ENCODE measurements at places on chromosomes 2 and 18.

DNA sequence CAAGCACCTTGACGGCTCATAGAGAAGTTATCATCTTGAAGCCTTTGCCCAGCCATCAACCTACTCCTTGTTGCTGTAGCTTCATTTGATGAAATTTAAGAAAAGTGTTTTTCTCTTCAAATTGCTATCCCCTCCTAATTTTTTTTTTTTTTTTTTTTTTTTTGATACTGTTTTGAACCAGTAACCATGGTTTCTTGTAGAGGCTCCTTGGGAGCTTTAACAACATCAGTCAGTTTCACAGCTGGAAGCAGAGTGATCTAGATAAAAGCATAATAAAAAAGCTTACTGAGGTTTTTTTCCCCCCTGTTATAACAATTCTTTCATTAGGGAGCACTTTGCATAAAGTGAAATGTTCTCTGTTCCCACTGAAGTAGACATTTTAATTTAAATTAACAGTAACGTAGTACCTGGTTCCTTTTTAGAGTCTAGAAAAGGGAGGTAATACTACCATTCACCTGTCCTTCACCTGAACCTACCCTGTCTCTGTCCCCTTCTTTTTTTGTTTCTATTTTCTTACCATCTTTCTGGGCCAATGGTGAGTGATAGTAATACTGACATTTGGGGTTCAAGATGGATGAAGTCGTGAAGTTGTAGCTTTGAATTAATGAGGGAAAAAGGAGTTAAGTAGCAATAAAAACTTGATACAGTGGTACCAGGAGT, 101.5 kb downstream of the NCOA1 start:
- DNase-seq = no peak

- peak; percentile 15 for DNase-seq
Observed at GRCh38 chr2:232230560-232230959, 148.0 kb upstream of the ALPP start.

- peak; percentile 60 for DNase-seq
Observed at GRCh38 chr2:56102866-56103265, 80.9 kb upstream of the CCDC85A start.

DNA sequence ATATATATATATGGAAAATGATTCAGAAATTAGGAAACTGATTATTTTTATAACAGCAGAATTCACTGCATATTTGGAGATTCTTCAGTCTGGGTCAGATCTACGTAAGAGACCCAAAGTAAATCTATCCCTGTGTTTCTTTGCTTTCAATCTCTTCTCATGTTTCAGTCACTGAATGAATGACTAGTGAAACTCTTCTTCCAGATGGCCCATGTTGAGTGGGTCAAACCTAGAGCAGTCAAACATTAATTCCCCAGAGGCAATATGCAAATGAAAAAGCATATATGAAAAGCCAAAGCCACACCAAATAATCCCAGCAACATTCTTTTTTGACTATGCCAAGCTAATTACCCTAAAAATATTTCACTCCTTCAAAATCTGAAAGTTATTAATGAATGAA, 317.3 kb downstream of the RBM43 start:
- DNase-seq = no peak

GRCh38 chr2:59322870-59323269, 1081.7 kb upstream of the FANCL start:
- DNase-seq = no peak

DNA sequence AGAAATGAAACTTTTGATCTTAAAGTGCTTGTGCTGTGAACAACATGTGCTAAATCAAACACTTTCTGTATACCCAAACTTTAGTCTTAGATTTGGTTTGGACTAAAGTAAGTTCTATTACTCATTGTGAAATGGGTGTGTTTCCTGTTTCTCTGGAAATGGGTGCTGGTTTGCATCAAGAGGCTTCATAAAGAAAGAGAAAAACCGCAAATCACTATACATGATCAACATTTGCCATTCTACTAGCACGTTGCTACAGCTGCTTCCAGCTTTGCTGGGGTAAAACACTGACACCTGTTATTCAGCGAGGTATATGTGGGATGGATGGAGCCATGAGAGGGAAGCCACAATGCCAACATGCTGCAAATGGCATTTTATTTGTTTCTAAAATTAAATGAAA, 547.0 kb upstream of the ACVR2A start:
- DNase-seq = no peak

- DNase-seq = peak; percentile 97
Observed at GRCh38 chr2:195656859-195657633, at the start of gene SLC39A10. TSS of gene SLC39A10 (plus strand) at chr2:195657226. CDS start at chr2:195680043, 22,817 bp downstream.

GRCh38 chr2:69660637-69661036, 17.1 kb upstream of the AAK1 start:
- no peak for DNase-seq

DNA sequence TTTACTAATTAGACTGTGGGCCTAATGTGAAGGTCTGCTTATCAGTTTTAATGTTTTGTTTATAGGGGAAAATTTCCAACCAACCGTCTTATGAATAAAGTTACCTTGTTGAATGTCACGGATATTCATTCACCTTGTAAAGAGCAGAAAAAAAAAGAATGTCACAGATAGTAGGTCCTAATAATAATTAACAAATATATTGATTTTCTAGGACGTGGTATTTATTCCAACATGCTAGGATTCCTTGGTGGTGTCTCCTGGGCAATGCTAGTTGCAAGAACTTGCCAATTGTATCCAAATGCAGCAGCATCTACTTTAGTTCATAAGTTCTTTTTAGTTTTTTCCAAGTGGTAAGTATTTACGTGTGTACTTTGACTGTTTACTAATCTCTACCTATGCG, 23.4 kb downstream of the PAPOLG start:
- DNase-seq = no peak

DNA sequence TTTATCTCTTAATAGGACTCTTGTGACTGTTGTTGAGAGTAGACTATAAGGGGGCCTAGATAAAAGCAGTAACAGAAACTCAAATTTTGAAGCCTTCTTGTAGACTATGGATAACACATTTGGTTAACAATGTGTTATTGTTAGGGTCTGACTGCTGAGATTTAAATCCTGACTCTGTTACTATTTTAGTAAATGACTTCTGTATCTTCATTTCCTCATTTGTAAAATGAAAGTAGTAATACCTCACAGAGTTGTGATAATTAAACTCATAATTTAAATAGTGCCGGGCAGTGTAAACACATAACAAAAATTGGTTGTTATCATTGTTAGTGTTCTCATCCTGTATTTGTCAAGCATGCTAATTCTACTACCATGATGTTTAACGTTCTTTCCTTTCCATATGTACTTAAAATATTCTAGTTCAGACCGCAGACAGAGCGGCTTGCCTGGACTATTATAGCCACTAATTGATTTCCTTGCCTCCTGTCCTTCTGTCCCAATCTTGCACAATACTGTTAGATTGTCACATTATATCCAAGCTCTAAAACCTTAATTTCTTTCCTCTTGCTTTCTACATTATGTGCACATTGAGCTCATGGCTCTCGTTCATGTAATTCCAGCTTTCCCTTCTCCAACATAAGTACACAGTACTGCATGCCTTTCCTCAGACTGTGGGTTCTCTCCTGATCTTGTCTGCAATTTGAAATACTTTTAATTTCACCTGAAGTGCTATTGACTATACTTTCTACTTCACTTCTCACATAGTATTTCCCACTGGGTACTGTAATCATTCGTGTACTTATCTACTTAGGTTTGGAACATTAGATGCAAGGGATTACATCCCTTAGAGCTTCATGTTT, 48.4 kb downstream of the RBBP8 start:
- no peak for DNase-seq

DNA sequence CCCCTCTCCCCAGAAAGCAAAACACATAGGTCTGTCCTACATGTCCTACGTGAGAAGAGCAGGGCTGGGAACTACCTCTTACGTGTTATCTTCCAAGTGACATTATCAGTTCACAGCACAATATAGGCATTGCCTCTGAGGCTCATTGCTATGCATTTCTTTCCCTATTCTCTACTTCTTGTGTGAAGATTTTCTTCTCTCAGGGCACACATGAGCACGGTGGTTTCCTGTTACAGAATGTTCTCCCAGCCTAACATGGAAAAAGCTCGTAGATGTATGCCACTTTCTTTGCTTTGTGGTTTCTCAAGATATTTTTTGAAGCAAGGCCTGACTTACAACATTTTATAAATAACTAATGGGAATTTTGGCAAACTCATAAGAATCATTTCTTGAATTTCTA, 19.4 kb upstream of the DSC3 start:
- DNase-seq = no peak

DNA sequence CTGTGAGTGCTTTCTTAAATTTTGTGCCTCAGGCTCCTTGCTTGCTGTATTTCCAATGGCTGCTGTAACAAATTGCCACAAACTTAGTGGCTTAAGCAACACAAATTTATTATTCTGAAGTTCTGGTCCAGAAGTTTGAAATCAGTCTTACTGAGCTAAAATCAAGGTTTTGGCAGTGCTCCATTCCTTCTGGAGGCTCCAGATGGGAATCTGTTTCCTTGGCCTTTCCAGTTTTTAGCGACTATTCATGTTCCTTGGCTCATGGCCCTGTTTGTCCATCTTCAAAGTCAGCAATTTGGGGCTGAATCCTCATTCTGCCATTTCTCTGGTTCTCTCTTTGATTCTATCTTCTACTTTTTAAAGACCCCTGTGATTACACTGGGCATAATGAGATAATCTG, 31.8 kb downstream of the STRADB start:
- DNase-seq = no peak

DNA sequence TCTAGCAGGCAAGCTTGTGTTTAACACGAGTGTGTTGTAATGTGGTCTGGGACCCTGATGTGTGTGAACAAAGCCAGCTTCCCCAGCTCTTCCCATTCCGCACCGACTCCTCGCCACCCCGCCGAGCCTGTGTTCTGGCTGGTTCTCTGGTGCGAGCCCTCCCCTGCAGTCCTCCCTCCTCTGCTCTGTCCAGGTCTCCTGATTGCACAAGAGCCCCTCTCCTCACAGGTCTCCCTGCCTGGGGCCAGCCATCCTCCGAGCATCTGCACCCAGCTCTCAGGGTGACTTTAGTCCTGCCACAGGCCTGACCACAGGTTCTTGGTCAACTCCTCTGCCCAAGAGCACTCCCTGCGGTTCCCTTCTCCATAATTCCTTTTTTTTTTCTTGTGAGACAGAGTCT, 13.2 kb downstream of the SLC66A3 start:
- no peak for DNase-seq

- no peak for DNase-seq
Observed at GRCh38 chr2:43119303-43119702, 107.1 kb downstream of the ZFP36L2 start.

DNA sequence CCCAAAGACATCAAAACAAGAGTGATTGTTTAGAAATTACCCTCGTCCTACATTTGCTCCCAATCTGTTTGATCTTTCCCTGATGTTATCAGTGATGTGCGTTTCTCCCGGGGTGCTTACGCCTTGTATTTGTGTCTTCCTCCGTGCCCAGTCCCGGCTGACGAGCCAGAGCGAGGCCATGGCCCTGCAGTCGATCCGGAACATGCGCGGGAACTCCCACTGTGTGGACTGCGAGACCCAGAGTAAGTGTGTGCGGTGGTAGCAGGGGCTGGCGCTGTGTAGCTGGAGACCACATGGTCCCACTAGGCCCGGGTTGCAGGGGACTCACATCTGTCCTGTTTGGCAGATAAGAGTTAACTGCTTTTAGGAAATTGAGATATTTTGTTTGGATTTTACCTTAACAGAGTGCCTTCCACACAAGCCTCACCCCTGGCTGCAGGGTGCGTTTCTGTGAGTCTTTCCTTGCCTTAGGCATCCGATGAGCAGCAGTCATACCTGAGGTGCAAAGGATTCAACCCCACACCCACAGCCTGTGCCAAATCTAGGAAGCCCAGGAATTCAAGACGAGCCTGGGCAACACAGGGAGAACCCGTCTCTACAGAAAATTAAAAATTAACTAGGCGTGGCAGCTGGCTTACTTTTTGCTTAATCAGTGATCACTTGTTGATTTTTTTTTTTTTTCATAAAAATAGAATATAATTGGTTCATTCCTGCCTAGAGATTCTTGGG, 127.4 kb downstream of the GBX2 start:
- no peak for DNase-seq

GRCh38 chr2:233081731-233082221, 21.6 kb downstream of the INPP5D start:
- no peak for DNase-seq

DNA sequence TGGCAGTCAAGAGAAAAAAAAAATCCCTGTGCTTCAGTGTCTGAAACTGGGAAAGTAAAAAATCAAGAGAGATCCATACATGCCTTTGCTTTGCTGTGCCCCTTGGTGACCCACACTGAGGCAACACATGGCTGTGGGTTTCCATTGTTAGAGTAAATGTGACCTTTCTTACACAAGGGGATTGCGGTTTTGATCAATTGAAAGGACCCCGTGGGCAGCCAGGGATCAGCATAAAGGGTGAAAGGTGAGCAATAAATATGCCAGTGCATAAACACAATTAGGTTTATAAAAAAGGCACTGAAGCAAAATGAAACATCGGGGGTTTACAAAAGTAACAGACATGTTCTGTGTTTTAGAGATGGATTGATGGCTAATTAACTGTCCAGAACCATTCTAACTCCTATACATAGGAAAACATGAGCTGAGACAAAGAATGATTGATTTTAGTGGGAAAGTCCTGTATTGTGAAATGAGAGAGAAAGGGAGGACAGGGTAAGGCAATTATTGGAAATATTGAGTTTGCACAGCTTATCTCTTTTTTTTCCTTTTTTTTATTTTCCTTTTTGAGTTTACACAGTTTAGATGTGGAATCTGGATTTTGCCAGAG, 40.7 kb upstream of the BBS5 start:
- no peak for DNase-seq

- no peak for DNase-seq
Observed at GRCh38 chr2:223155956-223156355, 104.0 kb downstream of the KCNE4 start.

DNA sequence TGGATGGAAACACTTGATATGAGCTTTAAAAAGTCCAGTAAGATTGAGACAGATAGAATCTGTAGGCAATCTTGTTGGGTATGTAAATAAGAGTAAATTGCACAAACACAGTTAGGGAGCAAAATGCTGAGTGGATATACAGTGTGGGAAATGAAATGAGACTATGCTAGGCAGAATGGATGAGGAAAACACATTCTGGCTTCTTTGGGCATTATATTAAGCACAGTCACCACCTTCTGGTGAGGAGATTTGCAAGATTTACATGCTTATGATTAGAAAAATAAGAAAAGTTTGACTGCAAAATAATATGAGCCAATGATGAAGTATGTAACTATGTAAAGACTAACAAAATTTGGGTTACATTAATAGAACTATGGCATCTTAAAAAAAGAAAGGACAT, 2165.0 kb upstream of the CELF4 start:
- no peak for DNase-seq

GRCh38 chr2:161430386-161430785, 14.3 kb downstream of the TBR1 start:
- no peak for DNase-seq

- no peak for DNase-seq
Observed at GRCh38 chr18:77634494-77634893, 384.8 kb downstream of the GALR1 start.

DNA sequence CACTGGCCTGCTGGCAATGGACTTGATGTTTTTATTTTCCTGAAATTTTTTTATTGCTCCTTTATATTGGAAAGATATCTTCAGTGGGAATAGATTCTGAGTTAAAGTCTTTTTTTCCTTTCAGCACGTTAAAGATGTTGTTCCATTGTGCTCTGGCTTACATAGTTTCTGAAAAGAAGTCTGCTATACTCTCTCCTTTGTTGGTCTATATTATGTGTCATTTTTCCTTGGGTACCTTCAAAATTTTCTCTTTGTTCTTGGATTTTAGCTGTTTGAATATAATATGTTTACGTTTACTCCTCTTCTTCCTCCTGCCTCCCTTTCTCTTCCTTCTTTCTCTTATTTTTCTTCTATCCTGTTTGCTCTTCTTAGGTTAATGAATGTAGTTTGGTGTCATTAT, 105.5 kb downstream of the CAPN13 start:
- DNase-seq = no peak
